NCI-H1105 treated with DMSO at 0.1 percent for 48 hours (cell line): ENCODE measurements at places on chromosomes 2 and 18.

- DNase-seq, result no peak
Observed at GRCh38 chr2:21328177-21328576, 204.4 kb downstream of the TDRD15 start.

- DNase-seq, result no peak
Observed at GRCh38 chr2:85589982-85590791, 5.4 kb upstream of the RNF181 start.

- no peak for DNase-seq
Observed at GRCh38 chr2:95530734-95531133, 46.2 kb upstream of the TRIM43B start.

- no peak for DNase-seq
Observed at GRCh38 chr18:77039196-77040130, 93.1 kb downstream of the MBP start.

GRCh38 chr2:173982182-173982714 is 17.1 kb upstream of the SP3 start:
- no peak for DNase-seq

DNA sequence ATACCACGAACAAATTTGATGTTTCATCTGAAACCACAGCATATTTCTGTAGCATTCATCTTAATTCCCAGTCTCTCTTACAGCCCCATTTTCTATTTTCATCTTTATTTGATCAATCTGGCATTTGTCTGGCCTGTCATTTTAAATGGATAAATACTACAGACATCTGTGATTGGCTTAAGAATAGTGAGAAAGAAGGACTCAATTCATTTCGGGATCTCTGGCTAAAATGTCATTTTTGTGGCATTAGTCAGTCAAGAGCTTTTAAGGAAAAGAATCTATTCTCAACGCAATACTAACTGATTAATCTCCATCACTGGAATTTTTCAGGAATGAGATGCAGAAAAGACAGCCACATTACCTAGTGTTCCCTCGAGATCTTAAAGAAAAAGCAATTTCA is 585.9 kb downstream of the IRS1 start:
- no peak for DNase-seq

- DNase-seq, result no peak
Observed at GRCh38 chr18:79227621-79228020, 158.4 kb downstream of the ATP9B start.

GRCh38 chr2:31125918-31126695 is 12.1 kb downstream of the GALNT14 start:
- DNase-seq, result no peak

GRCh38 chr2:96773922-96774321 is 13.2 kb downstream of the CNNM4 start:
- peak; percentile 68 for DNase-seq

DNA sequence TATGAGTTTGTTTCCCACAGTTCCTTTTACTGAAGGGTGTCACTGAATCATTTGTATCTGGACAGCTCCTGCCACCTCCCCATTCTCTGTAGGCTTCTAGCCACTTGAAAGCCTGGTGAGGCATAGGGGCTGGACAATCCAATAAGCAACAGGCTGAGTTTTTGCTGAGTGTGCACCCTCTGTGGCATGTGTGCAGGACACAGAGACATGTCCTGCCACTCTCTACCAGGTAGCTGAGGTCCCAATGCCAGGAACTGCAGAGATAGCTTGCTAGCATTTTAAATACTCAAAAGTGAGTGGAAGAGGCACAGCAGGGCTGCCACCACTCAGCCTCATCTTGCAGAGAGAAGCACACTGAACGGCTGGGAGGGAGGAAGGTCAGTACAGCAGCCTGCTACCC is 77.2 kb upstream of the TFCP2L1 start:
- no peak for DNase-seq

- DNase-seq, result no peak
Observed at GRCh38 chr2:8478471-8478793, 203.4 kb upstream of the ID2 start.

DNA sequence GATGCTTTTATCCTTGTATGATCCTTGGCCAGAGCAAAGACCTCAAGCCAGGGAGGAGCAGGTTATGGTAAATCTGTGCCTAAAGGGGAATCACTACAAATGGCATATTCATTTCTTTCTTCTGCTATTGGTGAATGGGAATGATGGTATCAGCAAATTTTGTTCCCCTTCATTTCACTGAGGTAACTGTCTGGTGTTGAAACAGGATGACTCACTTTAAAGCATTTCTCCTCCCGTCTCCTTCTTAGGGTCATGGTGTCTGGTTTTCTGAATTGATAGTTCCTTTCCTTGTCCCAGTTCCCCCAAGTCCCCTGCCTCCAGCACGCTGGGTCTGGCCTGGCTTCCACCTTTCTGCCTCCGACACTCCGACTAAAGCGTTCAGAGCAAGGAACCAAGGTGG is 109.2 kb downstream of the MREG start:
- no peak for DNase-seq

GRCh38 chr18:48855422-48856377 is 95.1 kb downstream of the SMAD7 start:
- no peak for DNase-seq

- DNase-seq, result no peak
Observed at GRCh38 chr2:86042256-86043168, 63.2 kb downstream of the POLR1A start.

GRCh38 chr2:222284466-222284865 is 14.3 kb downstream of the PAX3 start:
- DNase-seq, result no peak

DNA sequence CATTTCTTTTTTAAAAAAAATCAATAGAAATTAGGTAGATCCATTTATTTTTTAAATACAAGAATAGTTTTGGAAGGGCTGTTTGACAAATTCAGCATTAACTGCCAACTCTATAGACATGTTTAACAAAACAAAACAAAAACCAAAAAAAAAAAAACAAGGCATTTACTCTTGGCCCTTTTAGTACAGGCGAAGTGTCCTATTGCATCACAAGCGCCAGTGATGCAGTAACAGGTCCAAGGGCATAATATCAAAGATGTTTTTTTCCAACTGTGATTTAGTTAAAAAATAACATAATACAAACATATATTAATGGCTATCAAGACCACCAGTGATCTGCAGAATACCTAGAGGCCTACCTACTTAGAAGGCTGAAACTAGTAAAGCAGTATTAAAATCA is 55.3 kb downstream of the XDH start:
- no peak for DNase-seq

GRCh38 chr2:131016826-131017741 is 76.2 kb downstream of the FAM168B start:
- DNase-seq, result peak; percentile 29

GRCh38 chr2:75488157-75488556 is 72.6 kb downstream of the EVA1A start:
- DNase-seq, result no peak

- no peak for DNase-seq
Observed at GRCh38 chr18:51687845-51688585, 490.5 kb upstream of the MEX3C start.

DNA sequence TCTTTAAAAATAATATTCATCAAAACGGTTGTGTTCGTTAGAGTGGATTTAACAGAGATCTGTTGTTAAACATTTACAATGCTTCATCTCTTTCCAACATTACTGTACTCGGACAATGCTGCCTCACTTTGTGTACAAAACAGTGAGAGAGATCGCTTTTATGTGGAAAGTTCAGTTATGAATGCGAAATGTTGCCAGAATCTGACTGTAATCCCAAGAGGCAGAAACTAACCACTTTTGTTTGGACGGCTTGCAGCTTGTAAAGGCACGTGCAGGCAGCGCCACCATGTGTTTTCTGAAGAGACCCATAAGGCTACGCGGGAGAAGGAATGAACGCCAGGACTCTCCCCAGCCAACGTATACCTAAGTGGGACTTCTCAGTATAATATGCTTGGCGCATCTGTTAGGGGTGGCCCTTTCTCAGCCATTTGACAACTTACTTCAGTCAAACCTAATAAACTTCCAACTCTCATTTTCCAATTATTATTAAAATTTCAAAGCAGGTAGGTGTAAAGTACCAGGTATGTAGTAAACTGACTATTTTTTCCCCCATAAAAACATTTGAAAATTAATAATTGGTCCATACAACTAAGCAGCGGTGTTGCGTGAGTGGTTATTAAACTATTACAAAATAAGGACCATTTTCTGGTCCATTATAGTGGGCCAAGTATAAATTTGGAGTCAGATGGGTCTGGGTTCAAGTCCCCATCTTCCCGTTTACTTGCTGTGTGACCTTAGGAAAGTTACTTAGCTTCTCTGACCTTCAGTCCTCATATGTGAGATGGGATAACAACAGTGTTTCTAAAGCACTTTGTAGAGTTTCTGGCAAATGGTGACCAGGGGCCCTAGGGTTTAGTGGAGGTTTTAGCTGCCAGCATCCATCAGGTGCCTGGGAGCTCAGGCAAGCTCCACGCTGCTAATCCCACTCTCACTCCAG is 5.6 kb upstream of the NAPG start:
- peak; percentile 63 for DNase-seq

DNA sequence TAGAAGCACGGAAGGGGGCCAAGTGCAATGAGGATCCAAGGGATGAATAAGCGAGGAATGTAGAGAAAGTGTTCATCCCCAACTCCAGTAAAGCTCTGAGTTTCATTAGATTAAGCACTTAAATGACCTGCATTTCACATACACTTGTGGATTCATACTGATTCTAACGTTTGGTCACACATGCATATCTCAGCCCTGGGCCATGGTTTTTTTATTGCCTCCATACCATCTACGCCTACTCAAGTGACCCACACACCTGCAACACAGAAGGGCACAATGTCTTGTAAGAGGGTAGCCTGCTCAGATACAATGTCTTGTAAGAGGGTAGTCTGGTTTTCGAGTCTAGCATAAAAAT is 566 bp upstream of the MRPS5 start:
- DNase-seq, result no peak

- DNase-seq, result no peak
Observed at GRCh38 chr18:76285866-76286265, 209.2 kb downstream of the ZNF516 start.

DNA sequence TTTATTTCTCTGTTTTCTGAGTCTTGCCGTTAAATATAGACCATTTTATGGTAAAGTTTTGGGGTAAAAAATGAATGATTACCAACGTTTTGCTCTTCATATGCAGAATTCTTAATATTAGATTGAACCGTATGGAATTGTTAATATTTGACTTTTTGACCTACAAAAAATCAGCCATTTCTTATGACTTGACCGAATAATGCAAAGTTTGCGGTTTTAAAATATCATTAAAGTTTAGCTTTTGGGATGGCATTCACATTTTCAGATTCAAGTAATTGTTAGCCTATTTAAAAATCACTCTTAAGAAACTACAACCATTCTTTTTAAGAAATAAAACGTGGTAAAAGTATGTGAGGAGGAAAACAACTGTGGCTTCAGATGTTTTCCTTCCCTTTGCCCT is 138.0 kb downstream of the HAUS1 start:
- DNase-seq, result no peak

DNA sequence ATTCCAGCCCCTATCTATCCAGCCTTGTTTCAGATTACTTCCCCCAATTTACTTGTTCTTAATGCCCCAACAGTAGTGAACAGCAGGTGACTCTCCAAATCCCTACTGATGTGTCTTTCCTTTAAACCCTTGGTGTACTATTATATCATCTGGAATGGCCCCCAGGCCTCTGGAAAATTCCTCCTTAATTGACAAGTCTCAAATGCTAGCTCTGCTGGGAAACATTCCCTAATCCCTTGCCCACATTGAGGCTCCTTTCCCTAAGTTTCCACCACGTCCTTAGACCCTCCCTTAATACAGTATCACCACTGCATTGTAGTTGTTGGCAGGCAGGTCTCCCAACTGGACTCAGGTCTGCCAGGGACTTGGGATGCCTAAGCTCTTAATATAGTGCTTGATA is 41.0 kb downstream of the MYO3B start:
- DNase-seq, result peak; percentile 38

GRCh38 chr18:79912994-79913831 is 38.2 kb downstream of the SLC66A2 start:
- DNase-seq, result no peak

DNA sequence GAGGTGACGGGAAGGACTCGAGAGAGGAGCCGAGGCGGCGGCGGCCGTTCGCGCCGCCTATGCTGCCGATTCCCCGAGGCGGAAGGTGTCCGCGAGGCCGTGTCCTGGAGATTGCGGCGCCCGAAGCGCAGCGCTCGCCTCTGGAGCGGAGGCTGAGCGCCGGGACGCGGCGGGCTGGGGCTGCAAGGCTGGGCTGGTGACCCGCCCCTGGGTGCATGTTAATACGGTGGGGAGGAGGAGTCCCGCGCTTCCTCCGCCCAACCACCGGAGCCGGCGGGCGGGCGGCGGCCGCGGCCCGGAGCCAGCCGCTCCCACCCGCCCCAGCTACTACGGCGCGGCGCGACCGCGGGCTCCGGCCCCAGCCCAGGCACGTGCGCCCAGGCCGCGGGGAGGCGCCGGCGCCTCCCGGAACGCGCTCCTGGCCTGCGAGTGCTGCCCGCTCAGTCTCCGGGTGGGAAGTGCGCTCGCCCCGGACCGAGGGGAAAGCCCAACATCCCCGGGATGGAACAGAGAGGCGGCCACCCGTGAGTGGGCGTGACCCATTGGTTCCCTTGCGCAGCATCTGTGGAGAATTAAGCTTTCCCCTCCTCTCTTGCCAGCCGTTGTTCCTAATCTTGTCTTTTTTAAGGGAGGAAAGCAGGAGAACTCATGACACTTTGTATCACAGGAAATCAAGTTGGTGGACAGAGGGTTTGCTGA is at the start of gene DLGAP1:
Gene DLGAP1, minus strand, starts transcription at position 195 of the 699 bp plus-strand sequence.
- peak; percentile 42 for DNase-seq

- DNase-seq, result no peak
Observed at GRCh38 chr2:138213084-138213483, 248.8 kb downstream of the HNMT start.

GRCh38 chr2:112485849-112486248 is 3.9 kb downstream of the TTL start:
- DNase-seq, result no peak

DNA sequence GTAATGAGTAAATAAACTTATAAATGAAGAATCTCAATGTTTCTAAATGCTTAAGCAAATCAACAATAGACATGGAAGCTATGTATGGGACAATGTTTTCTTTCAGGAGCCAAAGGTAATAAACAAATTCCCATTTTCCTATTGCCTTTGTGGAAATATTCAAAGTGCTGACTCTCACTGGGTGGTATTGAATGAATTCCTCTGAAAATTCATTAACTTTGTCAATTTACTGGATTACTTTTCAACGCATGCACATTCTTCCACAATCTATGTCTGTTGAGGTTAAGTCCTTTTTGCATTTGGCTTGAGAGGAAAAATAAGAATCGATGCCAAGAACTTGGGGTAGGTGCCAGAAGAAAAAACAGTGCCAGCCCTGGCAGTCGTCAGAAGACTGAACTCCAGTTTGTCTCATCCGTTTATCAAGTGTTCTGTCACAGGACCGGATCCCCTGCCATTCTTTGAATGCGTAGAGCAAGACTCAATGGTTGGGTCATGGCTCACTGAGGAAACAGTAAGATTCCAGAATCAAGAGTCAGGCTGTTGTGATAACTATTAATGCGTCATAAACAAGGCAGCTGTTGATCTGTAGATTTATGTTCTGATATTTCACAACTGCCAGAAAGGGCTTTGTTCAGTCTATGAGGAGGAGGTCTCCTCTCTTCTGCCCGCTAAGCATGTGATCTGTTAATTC is 133.3 kb downstream of the GFPT1 start:
- no peak for DNase-seq
